ENCODE measurements at places on chromosomes 7 and 10.
A peak's percentile ranks its signal among the peaks of the same experiment; 100 is the strongest.

- no peak for DNase-seq
Measured at GRCh38 chr7:157869793-157870192, 533.0 kb downstream of the DNAJB6 start.

- DNase-seq, result no peak
Measured at GRCh38 chr7:45457591-45457990, 116.6 kb upstream of the ADCY1 start.

DNA sequence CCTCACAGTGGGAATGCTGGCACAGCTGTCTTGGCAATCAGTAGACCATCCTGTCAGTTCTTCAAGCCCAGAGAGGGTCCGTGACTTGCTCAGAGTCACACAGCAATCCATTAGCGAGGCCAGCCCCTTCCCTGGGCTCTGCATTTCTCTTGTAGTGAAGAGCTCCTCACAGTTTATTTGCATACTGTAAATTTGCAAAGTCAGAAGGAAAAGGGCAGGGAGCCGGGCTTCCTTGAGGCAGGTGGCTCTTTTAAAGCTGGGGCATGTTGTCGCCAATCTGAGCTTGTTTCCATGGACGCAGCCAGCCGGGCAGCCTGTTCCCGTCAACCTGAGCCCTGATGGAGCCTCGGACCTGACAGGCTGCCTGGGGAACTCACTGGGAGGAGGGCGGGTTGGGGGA, 123.4 kb downstream of the CUX1 start:
- DNase-seq, result no peak

GRCh38 chr7:77409739-77410547, 6.2 kb downstream of the GSAP start:
- DNase-seq, result no peak

DNA sequence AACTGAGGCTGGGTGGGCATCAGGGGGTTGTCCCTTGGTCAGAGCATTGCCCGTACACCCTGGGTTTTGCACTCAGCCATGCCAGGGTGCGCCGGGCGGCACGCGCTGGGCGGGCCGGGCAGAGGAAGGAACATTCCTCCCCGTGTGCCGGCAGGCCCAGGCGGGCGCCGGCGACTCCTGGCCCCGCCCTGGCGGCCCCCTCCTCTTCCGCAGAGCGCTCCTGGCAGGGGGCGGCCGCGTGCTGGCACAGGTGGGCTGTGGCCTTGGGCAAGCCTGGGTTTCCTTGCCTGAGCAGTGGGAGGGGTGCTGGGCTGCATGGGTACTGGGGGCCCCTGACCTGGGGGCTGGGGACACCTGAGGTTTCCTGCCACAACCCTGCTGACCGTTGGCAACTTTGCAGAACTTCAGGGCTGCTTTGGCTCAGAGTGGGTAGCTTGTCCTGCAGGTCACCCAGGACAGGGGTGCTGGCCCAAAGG, 3.9 kb downstream of the LFNG start:
- no peak for DNase-seq

DNA sequence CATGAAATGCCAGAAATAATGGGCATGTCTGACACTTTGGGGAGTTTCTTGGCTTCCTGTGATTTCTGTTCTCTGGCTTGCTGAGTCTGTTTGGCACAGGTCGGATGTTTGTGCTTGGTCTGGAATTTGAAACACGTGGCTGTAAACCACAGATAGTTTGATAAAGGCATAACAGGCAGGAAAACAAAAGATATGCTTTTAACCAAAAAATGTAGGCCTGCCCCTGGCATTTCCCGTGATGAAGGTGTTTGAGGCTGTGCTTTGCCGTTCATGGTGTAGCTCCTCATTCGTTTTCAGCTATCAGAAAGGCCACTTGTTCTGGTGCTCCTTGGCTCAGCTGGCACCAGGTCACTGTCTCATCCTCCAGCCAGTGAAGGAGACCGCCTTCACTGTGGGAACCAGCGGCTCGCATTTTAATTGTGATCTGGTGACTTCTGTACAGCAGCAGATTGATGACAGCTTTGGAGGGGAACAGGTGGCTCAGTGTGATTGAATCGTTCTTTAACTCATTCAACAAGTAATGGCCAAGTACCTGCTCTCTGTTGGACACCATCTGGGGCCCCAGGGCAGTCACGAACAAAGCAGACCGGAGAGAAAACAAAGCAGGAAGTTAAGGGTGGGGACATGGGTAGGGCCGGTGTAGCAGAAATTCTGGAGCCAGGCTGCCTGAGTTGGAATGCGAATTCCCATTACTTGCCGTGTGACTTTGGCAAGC, 111.5 kb downstream of the CCNY start:
- no peak for DNase-seq

DNA sequence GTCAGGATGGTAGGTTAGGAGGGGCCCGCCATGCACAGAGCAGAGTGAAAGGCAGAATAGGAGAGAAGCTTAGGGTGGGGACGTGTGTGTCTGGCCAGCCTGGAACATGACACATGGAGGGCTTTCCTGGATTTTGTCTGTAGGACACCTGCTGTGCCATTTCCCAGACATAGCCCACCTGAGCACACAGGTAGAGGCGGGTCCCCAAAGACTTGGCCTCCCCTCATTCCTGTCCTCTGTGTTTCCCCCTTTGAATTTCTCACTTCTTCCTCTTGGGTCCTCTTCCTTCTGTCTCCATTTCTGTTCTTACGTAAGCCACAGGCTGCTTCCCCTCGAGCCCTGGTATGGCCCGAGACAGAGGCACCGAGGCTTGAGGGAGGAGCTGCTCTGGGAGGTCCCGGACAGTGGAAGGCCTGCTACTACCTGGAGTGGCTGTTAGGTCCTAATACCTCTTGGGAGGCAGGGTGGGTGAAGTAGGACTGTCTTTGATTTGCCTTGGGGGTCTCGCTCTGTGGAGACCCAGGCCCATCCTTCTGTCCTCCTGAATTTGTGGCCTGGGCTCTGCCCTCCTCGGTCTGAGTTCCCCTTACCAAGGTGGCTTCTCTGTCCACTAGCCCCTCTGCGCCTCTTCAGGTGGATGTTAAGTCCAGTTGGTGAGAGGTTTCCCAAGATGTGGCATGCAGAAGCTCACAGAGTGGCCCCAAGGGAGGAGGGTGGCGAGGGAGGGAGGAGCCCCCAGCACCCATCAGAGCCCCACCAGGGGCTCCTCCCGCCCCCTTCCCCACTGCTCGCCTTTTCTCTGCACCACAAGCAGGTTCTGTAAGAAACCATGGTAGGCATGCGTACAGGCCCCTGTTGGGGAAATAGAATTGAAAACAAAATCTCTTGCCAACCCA, 5.5 kb downstream of the ZNF775 start:
- no peak for DNase-seq

- no peak for DNase-seq
Measured at GRCh38 chr10:76453997-76454396, 1022.6 kb downstream of the LRMDA start.

GRCh38 chr10:132634241-132634946, 96.8 kb downstream of the INPP5A start:
- no peak for DNase-seq

DNA sequence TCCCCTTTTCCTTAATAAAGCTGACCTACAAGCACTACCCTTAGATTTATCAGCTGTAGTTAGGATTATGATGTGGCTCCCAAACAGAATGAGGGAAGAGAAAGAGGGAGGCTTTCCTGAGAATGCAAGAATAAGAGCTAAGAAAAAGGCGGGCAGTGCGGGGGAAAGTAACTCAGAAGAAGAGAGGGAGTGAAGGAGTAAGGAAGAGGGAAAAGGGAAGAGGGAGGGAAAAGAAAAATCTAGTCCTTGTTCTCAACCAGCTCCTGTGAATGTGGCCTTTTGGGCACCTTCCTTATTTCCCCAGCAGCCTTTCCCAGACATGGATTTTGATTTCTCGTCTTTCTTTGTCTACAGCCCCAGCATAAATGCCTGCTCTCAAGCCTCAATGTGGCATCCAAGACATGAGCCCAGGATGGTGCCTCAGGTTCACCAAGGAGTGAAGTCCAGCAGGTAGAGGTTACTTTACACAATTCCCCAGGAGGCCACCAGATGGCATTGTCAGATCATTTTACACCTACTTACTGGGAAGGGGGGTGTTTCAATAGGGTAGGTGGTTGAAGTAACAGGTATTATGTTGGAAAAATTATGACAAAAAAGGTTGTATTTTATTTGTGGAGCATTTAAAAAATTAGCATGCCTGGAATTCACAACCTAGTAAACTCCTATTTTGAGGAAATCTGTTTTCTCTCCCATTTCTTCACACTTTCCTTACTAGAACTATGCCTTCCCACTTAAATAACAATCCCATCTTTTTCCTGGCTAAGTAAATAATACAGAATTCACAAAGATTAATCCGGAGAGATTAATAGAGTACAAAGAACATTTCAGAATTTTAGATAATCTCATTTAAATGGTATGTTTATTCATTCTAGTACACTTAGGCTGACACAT, 106.5 kb downstream of the HTR7 start:
- peak; percentile 34 for DNase-seq

DNA sequence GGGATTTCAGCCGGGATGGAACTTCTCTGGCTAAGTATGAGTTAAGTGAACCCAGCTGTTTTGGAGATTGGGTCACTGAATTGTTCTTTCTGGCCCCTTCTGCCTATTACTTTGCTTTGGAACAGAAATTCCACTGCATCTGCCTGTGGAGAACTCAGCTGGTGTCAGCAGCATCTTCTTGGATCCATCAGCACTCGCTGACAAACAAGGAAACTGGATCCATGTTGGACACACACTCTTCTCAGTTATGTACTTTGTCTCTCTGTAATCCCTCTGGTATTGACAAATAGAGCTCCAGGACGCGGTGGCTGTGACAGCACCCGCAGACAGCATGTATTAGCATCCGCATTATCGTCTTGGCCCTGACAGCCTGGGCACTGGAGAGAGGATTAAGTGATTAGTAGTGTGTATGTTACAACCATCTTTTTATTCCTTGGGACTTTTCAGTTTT, 73.0 kb upstream of the BMPER start:
- DNase-seq, result no peak

DNA sequence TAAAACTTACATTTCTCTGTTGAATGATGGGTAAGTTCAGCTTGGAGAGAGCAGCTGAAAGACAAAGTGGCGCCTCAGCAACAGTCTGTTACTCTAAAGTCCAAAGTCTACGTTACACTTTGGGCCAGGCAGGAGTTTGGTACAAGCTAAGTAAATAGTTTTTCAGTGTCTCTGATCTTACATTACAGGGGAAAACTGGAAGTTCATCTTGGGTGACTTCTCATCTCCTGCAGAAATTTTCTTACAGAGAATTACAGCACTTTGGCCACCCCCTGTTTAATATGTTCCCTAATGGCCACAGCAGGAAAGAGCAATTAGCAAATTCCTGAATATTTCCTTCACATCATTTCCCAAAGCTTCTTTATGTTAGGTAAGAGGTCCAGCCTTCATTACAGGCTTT, 67.1 kb downstream of the ABCC2 start:
- no peak for DNase-seq

All from RKO (cell line).